NCI-H510A treated with DMSO at 0.1 percent for 48 hours (cell line): ENCODE measurements at places on chromosomes 7 and 10.

DNA sequence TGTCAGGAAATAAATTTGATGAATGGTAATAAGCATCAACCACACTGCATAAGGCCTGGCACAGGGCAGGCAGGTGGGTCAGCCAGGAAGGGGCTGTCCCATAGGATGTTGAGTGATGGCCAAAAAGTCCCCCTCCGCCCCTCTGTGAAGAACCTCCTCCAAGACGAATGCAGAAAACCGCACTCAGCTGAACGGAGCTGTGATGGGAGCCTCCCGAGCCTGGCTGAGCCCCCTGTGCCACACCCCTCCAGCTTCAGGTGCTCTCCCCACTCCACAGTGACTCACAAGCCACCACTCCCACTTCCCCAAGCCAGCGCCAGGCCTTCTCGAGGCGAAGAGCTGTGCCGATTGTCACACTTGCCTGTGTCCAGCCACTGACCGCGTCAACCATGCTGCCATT is 184.2 kb downstream of the MAD1L1 start:
- DNase-seq, result no peak

DNA sequence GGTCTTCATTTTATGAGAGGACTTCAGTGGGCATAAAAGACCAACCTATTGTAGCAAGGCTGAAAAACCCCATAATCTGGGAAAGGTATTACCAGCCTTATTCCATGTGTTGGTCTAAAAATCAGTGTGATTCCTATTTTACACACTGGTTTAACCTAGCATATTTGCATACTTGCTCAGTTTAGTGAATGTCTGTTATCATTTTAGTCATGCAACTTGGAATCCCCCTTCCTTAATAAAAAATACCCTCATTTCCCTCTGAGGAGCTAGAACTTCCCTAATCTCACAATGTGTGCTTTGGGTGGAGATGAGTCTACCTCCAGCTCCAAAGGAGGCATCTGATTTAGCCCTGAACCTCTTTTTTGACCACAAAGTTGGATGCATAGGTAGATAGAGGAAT is 312.8 kb upstream of the SORCS1 start:
- DNase-seq, result no peak

DNA sequence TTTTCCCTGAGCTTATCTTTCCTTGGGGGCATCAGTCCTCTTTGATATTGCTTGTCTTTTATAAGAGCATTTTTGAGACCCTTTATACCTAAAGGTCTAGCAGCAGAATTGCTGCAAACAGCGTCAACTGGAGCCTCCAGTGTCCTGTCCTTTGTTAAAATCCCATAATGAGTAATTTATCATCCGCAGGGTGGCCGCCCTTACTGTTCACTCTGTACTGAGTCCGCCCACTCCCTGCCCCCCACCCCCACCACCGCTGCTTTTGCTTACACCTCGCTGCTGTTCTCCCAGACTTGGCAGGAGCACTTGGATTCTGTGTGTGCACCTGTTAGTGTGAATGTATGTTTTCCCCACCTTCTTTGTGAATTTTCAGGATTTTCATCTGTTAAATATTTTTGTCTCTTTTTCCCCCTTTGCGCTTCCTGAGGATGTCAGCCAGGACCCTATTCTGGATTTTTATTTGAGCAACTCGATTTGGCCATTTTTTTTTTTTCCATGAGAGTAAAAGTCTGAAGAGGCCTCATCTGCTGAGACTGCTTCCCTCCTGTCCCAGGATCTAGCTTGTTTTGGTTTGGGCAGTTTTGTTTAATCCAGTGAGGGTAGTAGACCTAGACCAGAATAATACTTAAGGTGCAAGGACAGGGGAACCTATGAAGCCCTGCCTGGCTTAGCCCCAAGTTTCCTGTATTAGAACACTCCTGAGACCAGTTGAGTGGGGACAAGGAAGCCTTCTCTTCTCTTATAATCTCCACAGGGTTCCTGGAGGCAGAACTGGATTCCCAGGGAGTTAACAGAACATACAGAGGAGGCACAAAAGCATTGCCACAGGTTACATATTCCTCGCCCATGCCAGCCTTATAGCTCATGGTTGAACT is 8.2 kb downstream of the AGFG2 start:
- DNase-seq, result no peak

DNA sequence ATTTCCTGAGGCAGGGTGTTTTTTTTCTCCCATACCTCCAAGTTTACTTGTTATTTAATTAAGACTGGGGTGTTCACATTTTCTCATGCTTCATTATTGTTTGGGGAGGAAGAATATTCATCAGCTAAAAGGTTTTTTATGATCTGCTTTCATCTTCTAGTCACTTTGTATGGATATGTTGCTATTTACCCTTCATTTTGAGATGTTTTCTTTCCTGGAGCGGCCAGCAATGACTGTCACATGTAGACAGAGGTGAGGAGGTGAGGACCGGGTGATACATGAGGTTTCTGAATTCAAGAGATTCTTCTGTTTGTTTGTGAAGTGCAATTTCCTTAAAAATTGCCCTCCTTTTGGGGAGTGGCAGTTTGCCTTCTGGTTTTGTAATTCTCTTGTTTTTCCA is 261.8 kb upstream of the BMPER start:
- DNase-seq, result no peak

DNA sequence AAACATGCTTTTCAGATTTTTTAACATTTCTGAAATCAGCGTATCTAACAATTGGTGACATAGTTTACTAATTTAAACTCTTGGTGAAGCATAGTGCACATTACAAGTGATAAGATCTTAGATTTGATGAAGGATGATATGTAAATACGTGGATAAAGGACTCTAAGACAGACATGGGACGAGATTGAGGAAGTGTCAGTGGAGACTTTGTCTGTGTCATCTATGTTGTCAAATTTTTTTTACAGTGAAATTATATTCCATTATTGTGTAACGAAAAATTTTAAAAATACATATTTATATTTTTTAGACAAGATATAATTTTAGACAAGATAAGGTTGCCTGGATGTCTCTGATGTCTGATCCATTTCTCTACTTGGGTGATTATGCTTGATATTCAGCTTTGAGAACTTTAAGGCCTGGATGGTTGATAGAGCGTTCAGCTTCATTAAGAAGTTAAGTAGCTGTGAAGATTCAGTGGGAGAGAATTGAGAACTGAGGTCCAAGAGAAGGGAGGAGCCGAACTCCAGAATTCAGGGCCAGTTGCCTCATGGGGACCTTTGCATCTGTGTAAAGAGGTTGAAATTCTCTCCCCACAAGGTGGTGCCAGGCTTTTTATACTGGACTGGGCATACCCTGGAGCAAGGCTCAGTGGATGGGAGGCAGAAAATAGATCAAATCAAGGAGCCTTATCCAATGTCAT is 62.7 kb downstream of the KAT6B start:
- DNase-seq, result peak; percentile 42

GRCh38 chr10:104931612-104932134 is 290.6 kb downstream of the SORCS3 start:
- DNase-seq, result no peak

GRCh38 chr10:48501226-48501625 is 103.6 kb downstream of the ARHGAP22 start:
- DNase-seq, result no peak

DNA sequence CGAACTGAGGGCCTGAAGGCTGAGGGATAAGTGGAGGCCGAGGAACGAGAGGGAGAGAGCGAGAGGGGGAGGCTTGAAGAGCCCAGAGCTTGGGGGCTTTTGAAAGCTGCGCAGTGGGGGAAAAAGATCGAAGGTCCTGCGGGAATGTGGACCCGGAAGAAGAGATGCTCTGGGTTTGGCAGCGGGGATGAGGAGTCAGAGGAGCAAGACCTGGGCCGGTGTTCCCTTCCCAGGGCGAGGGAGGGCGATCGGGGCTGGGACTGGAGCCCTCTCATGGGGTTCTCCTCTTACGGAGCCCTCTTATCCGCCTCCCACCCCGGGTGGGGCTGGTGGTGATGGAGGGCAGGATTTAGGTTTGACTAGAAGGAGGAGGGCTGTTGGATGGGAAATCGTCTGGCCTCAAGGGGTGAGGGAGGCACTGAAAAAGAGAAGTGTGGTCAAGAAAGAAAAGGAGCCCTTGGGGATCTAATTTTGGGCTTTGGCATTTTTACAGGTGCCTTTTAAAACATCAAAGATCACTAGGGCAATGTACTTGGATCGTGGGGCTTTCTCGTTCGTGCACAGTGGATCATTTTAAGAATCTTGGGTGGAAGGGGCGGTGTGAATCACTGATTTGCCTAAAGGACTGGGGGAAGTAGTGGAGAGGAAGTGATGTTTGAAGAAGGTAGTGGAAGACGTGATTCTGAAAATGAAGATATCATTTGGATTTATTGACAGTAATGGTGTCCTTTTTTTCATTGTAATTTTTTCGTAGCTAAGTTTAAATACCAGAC is 637 bp downstream of the SAMD8 start:
- DNase-seq, result peak; percentile 30

GRCh38 chr10:105274556-105275070 is 633.5 kb downstream of the SORCS3 start:
- no peak for DNase-seq

DNA sequence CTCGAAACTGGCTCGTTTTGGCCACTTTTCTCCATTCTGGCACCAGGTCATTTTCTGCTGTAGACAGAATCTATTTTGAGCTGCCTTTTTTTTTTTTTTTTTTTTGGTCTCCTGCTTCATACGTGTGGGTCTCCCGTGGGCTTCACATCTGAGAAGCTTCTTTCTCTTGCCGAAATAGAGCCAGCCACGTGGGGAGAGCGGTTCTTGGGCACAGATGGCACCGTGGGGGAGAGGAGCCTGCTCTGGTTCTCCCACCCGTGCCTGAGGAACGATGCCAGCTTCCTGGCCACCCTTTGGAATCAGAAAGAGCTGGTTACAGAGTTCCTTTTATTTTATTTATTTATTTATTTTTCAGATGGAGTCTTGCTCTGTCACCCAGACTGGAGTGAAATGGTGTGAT is 48.7 kb upstream of the OCM2 start:
- no peak for DNase-seq

- DNase-seq, result no peak
Observed at GRCh38 chr10:16242859-16243613, 193.8 kb upstream of the PTER start.

DNA sequence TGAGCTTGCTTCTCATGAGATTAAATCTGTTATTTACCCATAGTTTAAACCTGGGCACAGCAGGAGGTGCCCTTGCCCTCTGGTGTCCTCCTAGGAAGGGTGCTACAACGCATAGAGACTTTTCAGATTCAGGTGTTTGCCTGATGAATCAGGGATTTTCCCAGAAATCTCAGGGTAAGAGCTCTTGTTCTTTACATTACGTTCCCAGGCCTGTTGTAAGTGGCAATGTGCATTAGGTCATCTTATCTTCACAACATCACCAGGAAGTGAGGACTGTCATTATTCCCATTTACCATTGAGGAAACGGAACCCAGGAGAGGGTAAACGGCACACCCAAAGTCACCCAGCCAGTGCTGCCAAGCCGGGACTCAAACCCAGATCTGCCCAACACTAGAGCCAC is 73.0 kb downstream of the NHLRC2 start:
- DNase-seq, result no peak
